ENCODE measurements at places on chromosomes 1 and 21. TPM values are rescaled to one million over a fixed set of nuclear protein-coding genes. Genes with fewer than 3 reads are reported as not detected.

GRCh38 chr1:4612991-4613390 lies 41.4 kb upstream of the AJAP1 start:
- H3K27me3 ChIP-seq: no peaks in the 10 kb centered on the region
- no peak overlapping the region for H3K4me3 ChIP-seq
- no peak overlapping the region for H3K27ac ChIP-seq

The OR2T27 gene
- not detected for total RNA-seq

- H3K27ac ChIP-seq: peak overlapping the region; percentile 85
- no peaks in the 10 kb centered on the region for H3K27me3 ChIP-seq
- no peak overlapping the region for H3K4me3 ChIP-seq
- H3K36me3 ChIP-seq: no peaks in the 10 kb centered on the region
Measured at GRCh38 chr1:236718328-236718727, 32.0 kb downstream of the ACTN2 start.

DNA sequence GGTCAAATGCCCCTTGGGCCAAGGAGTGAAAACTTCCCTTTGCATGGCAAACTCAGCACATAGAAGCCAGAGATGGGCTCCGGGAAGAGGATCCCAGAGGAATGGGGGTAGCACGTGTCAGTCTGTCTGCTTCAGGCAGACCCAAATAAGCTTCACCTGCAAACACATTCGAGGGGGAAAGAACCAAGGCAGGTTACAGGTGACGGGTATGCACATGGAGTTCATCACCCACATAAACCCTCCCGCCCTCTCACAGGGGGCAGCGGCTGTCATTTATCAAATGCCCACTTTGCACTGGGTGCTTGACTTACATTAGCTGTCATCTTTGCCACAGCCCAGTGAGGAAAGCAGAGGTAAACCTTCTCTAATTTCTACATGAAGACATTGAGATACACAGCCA lies 73.0 kb upstream of the TLR5 start:
- H3K27me3 ChIP-seq: no peaks in the 10 kb centered on the region
- no peak for DNase-seq
- no peaks in the 10 kb centered on the region for H3K36me3 ChIP-seq

- no peaks in the 10 kb centered on the region for H3K27me3 ChIP-seq
- no peaks in the 10 kb centered on the region for H3K4me1 ChIP-seq
- H3K27ac ChIP-seq: no peak overlapping the region
- no peak for DNase-seq
Measured at GRCh38 chr1:153932156-153933131, 9.7 kb upstream of the GATAD2B start.

DNA sequence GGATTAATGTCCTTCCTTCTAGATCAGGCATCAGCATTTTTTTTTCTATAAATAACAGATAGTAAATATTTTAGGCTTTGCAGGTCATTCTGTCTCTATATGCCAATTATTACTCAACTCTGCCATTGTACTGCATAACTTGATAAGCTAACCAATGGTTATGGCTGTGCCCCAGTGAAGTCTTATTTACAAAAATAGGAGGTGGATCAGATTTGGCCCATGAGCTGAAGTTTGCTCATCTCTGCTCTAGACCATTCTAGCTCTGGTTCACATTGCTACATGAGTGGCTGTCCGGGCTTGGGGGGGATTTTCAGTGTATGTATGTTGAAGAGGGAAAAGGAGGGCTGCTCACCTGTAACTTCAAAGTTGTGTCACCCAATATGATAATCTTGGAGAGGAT lies 10.1 kb downstream of the RAB7B start:
- H3K27ac ChIP-seq: no peak overlapping the region
- no peaks in the 10 kb centered on the region for H3K27me3 ChIP-seq
- DNase-seq: no peak
- no peaks in the 10 kb centered on the region for H3K4me1 ChIP-seq

DNA sequence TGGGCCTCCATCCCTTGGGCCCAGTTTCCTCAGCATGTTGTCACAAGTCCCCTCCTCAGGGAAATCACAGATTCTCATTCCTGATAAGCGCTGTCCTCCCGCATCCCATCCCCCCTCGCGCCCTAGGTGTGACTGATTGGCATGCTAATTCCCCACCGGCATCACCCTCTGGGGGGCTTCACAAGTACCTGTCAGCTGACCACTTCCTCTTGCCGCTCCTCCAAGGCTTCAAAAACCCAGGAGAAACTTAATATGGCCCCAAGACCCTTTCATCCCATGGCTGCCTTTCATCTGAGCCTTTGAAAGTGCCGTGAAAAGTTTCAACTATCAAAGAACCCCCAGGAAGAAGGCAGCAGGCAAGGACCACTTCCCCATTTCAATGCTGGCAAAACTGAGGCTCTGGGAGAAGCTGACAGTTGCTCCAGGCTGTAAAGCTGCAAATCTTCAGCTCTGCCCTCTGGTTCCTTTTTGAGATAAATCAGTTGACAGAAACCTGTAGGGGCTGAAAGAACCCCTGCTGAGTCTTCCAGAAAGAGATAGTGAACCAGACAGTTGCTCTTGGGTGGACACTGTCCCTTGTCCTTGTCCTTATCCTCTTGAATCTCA lies 12.8 kb upstream of the MIXL1 start:
- H3K4me1 ChIP-seq: no peaks in the 10 kb centered on the region
- DNase-seq: no peak
- H3K27ac ChIP-seq: no peak overlapping the region
- no peak overlapping the region for H3K4me3 ChIP-seq
- no peaks in the 10 kb centered on the region for H3K36me3 ChIP-seq

The TESK2 gene
- 8.1 TPM for total RNA-seq

DNA sequence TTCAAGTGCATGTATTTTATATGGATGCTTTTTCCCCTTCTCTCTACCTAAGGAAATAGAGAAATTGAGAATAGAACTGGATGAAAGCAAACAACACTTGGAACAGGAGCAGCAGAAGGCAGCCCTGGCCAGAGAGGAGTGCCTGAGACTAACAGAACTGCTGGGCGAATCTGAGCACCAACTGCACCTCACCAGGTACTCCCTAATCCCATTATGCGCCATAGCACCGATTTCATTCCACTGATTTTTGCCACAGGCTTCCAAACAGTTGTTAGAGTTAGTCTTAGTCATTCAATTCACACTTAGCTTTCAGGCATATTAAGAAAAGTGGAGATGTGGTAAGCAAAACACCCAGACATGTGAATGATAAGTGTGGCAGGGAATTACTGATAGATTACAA lies 122.8 kb downstream of the SDCCAG8 start:
- no peak overlapping the region for H3K27ac ChIP-seq
- no peaks in the 10 kb centered on the region for H3K4me1 ChIP-seq
- DNase-seq: no peak

The RGS2 gene
- total RNA-seq: 56.6 TPM

DNA sequence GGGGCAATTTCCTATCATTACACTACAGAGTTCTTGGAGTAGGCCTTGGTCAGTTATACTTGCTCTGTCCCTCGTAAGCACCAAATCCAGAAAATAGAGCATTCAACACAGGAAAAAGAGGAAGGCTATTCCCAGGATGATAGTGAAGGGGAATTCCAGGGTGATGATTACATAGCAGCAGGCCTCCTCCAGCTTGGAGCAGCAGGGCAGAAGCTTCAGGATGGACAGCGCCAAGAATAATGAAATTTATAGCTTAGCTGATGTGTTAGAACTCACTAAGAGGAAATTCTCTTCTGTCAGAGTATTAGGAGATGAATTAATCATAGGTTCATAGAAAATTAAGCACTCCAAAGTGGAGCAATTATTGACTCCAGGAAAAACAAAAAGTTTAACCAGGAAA lies 10.8 kb upstream of the SMAP2 start:
- H3K4me3 ChIP-seq: no peak overlapping the region
- no peak for DNase-seq
- no peaks in the 10 kb centered on the region for H3K4me1 ChIP-seq
- no peaks in the 10 kb centered on the region for H3K27me3 ChIP-seq
